ENCODE measurements at places on chromosomes 7 and 10.

GRCh38 chr7:9231630-9232121 lies 798.3 kb downstream of the NXPH1 start:
- no peak for DNase-seq

DNA sequence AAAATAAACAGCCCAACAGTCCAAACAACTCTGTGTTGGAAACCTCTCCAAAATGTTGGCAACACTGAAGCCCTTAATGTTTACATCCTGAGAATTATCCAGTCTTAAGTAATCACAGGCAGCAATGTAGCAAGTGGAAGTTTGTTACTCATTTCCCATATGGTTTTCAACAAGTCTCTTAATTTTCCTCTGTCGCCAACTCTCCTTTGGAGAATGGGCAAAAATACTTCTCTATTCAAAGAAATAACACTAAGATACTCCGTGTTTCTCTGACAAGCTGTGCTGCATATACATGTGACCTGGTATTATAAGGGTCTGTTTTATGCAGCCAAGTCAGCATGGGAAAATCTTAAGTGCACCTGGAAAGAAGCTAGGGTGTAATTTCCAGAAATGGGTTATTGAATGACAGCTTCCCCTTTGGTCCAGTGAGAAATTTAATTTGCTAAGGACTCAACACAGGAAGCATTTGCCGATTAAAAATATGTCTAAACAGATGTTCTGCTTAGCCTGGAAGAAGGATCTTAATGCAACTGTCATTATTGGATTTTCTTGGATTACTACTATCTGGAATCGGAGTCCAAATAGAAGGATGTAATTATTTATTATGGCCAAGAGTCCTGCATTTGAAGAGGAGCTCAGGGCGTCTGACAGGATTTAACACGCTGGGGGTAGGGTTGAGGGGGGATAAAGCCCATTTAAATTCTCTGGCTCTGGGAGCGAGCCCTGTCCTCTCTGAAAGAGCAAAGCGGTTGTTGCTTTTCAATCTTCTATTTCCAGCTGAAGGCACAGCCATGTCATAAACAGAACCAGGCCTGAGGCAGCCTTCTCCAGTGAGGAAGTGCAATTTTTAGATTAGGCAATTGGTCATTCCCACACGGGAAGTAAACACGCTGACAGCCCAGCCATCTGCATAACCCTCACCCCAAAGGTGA lies 73.1 kb downstream of the TLL2 start:
- no peak for DNase-seq

GRCh38 chr7:100575746-100576383 lies 2.2 kb upstream of the SAP25 start:
- DNase-seq, result no peak

- DNase-seq, result no peak
These were observed 73.9 kb downstream of the KIAA1549 start for GRCh38 chr7:138907201-138907847.

DNA sequence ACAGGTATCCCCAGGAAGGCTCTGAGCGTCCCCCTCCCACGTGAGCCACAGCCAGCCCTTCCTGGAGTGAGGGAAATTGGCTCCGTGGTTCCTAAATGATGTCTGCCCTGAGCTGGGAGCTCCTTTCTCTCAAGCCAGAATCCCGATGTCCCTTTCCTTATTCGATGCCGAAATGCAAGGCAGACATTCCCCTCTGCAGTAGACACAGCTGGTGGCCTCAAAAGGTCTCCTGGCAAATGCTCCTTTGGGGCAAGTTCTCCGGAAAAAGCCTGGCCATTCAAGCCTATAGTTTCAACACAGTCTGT lies 98.9 kb downstream of the HIP1 start:
- DNase-seq, result no peak

- no peak for DNase-seq
These were observed 55.7 kb downstream of the RALA start for GRCh38 chr7:39678930-39679709.

- DNase-seq, result no peak
These were observed 33.0 kb upstream of the CTBP2 start for GRCh38 chr10:125193306-125193877.

DNA sequence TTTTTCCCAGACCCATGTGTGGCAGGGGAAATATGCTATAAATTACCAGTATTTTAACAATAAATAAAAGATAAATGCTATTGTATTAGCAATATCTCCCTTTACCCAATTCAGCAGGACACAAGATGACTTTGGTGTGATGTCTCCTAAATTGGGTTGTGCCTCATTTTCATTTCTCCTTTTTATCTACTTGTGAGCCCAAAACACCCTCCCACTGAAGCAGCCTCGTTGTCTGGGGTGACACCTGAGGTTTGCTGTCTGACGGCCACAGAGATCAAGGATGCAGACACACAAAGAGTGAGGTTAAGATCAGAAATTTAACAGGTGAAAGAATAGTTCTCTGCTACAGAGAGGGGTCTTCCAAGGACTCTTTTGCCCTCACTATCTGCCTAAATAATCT lies 27.1 kb upstream of the CC2D2B start:
- no peak for DNase-seq

DNA sequence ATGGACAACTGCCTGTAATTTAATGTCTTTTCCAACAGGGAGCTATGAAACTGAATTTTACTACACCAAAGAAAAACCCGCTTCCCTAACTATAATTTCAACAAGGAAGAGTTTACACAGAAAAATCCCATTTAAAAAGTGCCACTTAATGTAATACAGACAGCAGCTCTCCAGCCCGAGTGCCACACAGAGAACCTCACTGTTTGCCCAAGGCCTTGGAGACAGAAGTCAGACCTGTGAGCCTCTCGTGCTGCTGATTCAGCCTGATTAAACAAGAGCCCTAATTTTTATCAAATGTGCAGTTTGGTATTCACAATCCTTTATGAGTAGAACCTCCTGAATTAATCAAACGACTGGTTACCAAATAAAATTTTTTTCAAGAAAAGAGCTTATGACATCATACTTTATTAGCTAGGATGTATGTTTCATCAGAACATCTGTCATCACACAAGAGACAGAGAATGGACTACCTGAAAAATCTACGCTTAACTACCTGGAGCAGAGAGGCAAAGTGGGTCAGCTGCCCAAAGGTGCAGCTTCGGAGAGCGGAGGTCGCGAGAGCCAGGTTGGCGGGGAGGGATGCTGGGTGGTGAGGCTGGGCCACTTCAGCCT lies 543.6 kb downstream of the SDK1 start:
- DNase-seq, result no peak

- no peak for DNase-seq
These were observed 24.1 kb upstream of the MAT1A start for GRCh38 chr10:80313523-80313922.

- DNase-seq, result peak; percentile 77
These were observed 10.2 kb downstream of the CRYGN start for GRCh38 chr7:151429560-151430331.

- no peak for DNase-seq
These were observed 204.5 kb upstream of the PHYHIPL start for GRCh38 chr10:58971796-58972491.

GRCh38 chr10:109178591-109178990 lies 744.7 kb downstream of the XPNPEP1 start:
- DNase-seq, result no peak
